C1 segment of cervical spinal cord (tissue), 14 donors: ENCODE measurements at places on chromosomes 2 and 18.

DNA sequence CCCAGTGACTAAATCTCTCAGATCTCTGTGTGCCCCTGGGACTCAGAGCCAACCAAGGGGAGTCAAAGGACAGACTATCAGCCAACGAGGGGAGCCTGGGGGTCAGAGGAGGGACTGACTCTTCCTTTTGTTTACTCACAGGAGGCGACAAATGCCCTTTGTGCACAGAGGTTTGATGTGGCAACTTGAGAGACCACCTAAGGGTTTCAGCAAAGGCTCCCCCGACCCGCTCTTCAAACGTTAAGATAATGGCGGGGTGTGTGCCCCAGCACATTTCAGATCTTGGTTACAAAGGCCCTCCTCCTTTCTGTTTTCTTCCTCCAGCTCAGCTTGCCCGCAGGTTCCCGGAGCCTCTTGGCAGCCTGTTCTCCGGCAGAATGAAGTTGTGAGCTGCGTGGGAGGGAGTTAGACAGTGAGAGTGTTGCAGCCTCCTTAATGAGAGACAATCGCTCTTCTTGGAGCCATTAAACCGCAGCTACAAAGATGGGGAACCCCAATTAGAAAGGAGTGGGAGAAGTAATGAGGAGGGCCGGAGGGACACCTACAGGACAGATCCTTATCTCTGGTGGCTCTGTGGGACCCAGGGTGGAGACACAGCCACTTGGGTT, 76.2 kb downstream of the KIAA2012 start:
- DNase-seq, result no peak

DNA sequence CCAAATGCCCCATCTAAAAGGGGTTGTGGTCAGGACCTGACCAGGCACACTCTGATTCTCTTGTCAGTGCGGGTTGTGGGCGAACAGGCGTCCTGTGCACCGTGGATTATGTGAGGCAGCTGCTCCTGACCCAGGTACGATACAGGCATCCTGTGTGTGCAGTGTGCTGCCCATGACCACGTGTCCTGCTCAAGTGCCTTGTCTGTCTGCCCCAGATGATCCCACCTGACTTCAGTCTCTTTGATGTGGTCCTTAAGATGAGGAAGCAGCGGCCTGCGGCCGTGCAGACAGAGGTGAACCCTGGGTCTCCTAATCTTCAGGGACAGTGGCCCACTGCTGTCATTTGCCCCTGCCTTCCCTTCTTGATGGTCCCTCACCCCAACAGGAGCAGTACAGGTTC, 14.6 kb downstream of the PTPN18 start:
- DNase-seq, result no peak

DNA sequence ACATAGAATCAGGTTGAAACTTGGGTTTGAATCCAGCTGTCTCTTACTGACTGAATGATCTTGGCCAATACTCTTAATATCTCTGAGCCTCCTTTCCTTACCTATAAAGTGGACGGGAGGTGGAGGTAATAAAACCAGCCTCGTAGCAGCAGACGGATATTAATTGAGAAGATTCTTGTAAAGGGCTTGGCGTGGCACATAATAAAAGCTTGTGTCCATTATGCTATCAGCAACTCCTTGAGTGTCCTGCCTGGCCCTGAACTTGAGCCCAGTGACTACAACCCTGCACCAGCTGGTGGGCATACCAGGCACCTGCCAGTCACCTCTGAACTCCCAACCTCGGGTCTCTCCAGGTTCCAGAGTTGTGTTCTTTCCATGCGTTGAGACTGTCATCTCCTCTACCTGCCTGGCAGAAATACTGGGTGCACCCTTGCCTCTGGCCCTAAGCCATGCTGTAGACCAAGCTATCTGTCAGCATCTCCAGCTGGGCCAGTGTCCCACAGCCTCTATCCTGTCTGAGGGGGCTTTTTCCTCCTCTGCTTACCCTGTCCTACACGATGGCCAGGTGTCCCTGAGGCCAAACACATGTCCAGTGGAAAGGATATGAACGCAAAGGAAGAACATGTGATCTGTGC, 9.7 kb downstream of the CAPN13 start:
- DNase-seq, result no peak

DNA sequence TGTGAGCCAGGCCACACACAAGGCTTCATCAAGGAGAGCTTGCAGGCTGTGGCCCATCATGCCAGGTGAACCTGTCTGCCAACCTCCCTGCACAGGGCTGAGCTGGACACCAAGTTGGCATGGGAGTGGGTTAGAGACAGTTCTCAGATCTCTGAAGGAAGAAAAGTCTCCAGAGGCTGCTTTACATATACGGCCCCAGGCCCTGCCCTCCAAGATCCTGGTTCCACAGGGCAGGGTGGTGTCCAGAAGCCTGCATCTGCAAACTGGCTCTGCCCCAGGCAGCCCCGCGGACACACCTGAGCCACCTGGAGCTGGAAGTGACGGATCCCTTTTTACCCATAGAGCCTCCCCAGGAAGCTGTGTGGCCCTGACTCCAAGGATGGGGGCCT, 24.2 kb upstream of the HES6 start:
- DNase-seq, result no peak

GRCh38 chr2:187011206-187011832, 162.3 kb upstream of the ZSWIM2 start:
- DNase-seq, result no peak

GRCh38 chr2:26073830-26074229, 39.9 kb downstream of the RAB10 start:
- DNase-seq, result no peak
